ENCODE measurements at places on chromosomes 16 and 17.
A peak's percentile ranks its signal among the peaks of the same experiment; 100 is the strongest.

- ATAC-seq: no peak
Measured at GRCh38 chr17:48871035-48871550, 21.5 kb upstream of the ATP5MC1 start.

DNA sequence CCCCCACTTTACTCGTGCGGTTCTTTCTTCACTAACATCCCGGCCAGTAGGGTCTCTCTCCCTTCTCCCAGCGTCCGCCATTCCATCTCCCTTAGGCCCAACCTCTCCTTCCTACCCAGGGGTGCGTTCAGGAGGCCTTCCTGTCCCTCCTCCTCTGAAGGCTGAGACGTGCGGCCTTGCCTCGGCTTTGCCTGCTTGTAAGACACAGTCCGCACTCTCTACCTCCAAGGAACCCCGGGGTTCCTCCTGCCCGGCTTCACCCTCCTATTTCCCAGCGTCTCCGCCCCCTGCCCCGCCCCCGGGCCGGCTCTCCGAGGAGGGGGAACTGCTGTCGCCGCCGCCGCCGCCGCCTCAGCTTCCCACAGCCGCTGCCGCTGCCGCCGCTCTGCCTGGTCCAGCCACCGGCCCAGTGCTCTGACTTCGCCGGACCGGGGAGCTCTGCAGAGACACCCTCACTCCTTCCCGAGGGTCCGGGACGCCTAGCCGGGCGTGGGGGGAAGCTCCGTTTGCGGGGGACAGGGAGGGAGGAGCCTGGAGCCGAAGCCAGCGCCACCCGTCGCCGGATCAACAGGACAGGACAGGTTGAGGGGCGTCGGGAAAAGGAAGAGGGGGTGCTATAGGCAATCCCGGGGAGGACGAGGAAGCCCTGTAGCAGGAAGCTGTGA is 1.2 kb upstream of the FGF11 start:
- ATAC-seq: no peak

- peak; percentile 7 for ATAC-seq
Measured at GRCh38 chr17:75090871-75091854, 3.4 kb downstream of the SLC16A5 start.

- no peak for ATAC-seq
Measured at GRCh38 chr17:83136931-83137330, 57.5 kb downstream of the METRNL start.

DNA sequence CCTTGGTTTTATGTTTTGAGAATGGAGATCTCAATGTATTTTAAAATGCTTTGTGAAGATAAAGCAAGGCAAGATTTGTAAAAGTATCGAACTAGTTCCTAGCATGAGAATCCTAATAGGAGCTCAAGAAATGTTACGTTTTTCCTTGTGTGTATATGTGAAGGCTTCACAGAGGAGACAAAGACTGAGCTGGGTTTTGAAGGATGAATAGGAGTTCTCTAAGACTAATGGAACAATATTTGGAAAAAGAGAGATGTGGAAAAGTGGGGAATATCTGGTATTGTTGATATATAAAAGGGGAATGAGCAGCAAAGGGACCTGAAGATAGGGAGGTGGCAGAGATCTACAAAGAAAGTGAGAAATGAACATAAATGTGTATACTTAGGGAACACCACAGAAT is 127.4 kb downstream of the SNX11 start:
- ATAC-seq: no peak

DNA sequence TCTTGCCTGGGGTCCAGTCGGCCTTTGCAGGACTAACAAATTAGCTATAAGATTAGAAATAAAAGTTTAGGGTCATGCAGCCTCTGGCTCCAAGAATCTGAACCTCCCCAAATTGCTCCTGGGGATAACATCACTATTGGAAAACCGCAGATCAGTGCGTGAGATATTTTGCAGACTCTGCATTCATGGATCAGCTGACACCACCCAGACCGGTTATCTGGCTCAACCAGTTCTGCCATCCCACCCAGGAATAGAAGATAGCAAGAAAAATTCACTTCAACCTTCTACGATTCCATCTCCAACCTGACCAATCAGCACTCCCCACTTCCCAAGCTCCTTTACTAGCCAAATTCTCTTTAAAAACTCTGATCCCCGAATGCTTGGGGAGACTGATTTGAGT is 4.3 kb upstream of the PGS1 start:
- no peak for ATAC-seq

DNA sequence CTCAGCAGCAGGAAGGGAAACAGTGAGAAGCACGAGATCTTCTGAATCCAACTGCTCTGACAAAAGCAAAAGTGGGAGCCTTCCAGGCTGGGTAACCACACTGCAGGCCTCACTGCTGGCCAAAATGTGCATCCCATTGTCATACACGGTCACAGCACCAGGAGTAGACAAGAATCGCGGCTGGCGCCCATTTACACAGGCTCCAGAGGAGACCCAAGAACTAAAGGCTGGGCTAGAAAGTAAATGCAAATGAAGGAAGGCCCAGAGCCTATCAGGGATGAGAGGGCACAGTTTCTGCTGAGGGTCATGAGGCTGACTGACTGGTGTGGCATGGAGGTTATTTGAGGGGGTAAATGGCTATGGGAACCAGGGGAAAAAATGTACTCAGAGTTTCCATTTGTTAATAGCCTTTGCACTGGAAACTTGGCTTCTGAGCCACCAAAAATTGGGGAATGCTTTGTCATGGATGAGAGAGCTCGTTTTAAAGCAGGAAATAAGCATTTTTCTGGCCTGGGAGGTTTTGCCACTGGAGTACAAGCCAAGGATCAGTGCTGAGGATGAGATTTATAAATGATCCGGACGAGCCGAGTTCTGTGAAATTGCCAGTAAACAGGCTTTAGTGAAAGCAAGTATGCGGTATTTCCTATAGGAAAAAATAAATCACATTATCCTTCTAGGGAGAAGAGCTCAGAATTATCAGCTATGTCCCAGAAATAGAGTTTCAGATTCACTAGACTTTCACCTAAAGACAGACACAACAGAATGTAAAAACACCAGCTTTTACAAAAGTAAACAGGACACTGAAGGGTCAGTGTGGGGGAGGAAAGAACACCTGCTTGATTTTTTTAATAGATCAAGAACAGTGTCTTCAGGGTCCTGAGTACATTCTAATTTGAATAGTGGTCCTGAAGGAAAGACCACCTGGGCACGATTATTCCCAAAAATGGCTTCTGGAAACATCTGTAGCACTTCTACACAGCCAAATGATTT is 66.9 kb upstream of the GSG1L start:
- no peak for ATAC-seq

DNA sequence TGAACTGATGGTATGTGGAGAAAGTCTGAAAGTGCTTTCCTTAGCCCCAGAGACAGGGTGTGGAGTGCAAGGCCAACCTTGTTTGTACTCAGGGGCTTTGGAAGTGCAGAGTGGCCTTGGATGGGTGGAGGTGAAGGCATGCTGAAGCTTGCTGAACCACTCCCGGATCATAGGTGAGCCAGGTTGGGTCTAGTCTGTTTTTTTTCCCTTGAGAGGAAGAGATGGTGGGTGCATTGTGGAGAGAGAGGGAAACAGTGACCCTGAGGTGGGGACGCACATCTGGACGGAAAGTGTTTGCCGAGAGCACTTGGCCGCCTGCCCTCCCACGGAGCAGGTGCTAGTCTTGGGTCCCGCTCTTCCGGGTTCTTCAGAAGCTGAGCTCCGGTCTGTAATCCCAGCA is 12.5 kb downstream of the ABAT start:
- ATAC-seq: no peak

GRCh38 chr16:30660424-30661261 is 2.4 kb downstream of the FBRS start:
- ATAC-seq: no peak

DNA sequence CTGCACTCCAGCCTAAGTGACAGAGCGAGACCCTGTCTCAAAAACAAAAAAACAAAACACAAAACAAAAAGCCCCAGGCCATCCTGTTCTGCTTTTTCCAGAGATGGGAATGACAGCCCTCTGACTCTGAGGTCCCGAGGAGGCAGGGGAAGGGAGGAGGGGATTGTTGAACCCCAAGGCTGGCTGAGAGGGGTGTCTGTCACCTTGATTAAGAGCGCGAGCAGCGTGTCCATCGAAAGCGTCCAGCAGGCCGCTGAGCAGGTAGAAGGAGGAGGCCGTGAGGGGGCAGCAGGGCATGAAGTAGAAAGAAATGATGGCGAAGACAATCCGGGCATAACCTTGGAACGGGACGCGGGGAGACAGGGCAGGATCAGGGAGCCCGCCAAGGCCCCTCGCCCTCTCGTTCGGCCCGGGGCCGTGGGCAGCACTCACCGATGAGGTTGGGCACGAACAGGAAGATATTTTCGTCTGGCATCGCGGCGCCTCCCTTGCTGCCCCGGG is 593 bp downstream of the CDIPT start:
- peak; percentile 48 for ATAC-seq

DNA sequence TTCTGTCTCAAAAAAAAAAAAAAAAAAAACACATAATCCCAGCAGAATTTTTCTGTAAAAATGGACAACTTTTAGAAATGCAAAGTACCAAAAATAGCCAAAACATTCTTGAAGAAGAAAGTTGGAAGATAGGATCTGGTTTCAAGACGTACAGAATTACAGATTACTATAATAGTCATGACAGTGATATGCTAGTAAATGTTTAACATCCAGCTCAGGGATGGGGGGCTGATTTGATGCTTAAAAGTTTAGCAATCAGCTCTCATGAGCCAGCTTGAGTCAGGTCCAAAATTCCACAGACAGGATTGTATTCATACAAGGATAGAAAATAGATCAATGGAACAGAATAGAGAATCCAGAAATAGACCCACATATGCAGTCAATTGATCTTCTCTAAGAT is 100.5 kb downstream of the CYB561 start:
- peak; percentile 38 for ATAC-seq

DNA sequence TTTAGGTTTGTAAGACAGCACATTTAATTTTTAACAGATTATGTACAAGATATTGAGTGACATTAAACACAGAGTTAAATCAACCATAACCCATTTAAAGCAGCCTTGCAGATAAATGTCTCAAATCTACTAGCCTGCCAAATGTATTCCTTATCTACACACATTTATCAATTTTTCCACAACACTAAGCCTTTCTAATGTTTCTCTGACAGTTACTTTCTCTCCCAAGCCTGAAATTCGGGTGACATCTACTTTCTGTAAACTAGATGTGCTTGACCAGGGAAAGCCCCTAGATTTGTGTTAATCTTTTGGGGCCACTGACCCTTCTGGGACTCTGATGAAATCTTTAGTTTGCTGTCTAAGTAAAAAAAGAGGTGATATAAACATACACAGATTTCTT is 69.0 kb downstream of the CDH13 start:
- no peak for ATAC-seq

GRCh38 chr17:413016-413350 is 60.4 kb upstream of the RPH3AL start:
- no peak for ATAC-seq

GRCh38 chr16:87042551-87043230 is 274.5 kb downstream of the C16orf95 start:
- no peak for ATAC-seq
